ENCODE measurements at places on chromosomes 5 and 9.

- no peak for DNase-seq
Observed at GRCh38 chr5:92064993-92065392, 681.9 kb upstream of the ARRDC3 start.

DNA sequence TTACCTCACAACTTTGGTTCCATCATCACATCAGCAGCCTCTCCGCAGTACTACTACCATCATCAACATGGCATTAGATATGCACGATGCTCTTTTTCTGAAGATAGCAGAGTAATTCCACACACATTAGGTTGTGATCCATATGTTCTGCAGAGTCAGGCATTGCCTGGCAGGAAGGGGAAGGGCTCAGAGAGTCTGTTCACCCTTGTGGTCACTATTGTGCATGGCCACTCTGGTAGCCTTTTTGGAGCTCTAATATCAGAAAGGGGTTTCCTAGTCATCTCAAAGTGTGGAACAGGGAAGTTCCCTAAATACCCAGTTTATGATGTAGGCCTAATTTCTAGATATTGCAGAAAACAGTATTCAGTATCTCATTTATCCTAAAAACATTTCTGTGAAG lies 373.6 kb downstream of the BNC2 start:
- no peak for DNase-seq

DNA sequence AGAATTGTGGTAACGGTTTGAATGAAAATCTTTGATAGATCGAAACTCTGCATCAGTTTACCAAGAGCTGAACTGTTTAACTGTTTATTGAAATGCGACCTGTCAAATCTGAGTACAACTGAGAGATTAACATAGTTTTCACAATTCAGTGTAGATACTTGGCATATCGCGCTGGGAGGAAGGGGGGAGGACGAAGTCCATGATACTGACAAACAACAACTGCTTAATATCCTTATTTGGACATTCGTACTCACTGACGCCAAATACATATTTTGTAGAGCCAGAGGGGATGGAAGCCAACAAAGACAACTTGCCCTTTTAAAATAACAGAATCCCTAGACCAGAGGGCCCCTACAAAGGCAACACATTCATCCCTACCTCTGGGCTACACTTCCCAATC lies 93.2 kb downstream of the GLIS3 start:
- DNase-seq, result no peak

DNA sequence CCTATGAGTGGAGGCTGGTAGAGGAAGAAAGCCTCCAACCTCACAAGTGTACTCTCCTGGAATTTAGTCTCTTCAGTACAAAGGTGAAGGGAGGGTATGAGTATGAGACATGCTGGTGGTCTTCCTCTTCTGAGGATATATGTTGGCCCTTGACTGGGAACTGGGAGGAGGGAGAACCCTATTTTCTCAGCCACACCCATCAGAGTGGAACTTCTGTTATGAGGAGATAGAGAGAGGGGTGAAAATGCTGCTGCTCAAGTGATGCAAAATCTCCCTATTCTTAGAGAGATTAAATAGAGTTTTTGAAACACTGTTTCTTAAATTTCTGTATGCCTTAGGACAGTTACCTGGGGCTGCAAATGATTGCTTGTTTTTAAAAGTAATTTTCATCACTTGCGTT lies 203.4 kb upstream of the PRR16 start:
- no peak for DNase-seq

- DNase-seq, result no peak
Observed at GRCh38 chr5:125411071-125411743, 664.8 kb upstream of the ZNF608 start.

- no peak for DNase-seq
Observed at GRCh38 chr9:6549106-6549800, 96.3 kb downstream of the GLDC start.

DNA sequence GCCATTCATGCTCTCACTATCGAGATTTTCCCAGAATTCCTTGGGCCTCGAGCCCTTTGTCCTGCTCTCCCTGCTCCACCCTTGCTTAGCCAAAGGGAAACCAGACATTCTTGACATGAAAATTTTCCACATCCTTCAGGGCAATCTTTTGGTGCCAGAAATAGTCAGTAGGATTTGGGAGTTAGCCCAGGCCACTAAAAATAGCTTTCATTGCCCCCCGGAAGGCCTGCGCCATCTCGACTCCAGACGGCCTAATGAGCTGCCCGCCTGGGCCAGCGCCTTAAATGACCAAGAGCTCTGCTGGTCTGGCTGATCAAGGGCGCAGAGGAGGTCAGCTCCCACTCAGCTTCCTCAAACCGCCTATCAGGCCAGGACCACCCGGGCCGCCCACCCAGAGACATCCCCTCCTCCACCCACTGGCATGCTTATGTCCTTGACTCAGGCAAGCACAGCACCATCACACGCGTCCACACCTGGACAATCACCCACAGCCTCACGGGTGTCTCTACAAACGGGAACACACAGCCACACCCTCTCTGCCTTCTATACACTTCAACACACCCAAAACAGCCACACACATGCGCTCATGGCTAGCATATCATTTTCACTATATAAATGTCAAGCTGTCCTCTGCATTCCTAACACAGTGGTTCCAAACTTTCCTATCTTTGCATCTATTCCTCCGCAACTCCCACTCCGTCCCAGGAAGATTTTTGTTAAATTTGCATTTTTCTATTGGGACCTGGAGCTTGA lies 20.9 kb downstream of the DUSP1 start:
- no peak for DNase-seq

GRCh38 chr9:135345775-135346433 lies 133.7 kb upstream of the PPP1R26 start:
- no peak for DNase-seq

GRCh38 chr5:124061663-124062062 lies 549.7 kb downstream of the CSNK1G3 start:
- no peak for DNase-seq

- DNase-seq, result no peak
Observed at GRCh38 chr5:117455236-117456233, 880.9 kb upstream of the SEMA6A start.

GRCh38 chr9:34686231-34686630 lies 4.8 kb downstream of the CCL19 start:
- no peak for DNase-seq

DNA sequence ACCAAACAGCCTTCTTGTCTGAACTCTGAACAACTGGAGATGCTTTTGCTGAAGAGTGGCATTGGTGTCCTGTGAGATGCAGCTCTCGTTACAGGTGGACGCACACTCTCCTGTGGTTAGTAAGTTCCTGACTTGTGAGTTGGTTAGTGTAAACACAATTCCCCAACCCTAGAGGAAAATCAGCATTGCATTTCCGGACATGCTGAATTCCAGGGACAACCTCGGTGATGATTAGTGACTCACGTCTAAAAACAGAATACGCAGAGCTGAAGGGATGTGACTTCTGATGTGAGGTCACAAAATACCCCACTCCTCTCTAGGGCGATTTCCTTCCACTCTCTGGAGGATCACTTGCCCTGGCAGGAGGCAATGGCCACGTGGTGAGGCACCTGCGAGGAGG lies 5.0 kb downstream of the OR2V2 start:
- DNase-seq, result no peak

Measured in activated CD4-positive, alpha-beta T cell treated with anti-CD3 and anti-CD28 coated beads, Interleukin-2, Interleukin-4, amounts not matched to agents 100 ng/mL and 50 ng/mL, durations not matched to agents 16 hours and 8 hours (primary cell).